ENCODE measurements at places on chromosomes 7 and 10. TPM values are rescaled to one million over a fixed set of nuclear protein-coding genes. Genes with fewer than 3 reads are reported as not detected.

DNA sequence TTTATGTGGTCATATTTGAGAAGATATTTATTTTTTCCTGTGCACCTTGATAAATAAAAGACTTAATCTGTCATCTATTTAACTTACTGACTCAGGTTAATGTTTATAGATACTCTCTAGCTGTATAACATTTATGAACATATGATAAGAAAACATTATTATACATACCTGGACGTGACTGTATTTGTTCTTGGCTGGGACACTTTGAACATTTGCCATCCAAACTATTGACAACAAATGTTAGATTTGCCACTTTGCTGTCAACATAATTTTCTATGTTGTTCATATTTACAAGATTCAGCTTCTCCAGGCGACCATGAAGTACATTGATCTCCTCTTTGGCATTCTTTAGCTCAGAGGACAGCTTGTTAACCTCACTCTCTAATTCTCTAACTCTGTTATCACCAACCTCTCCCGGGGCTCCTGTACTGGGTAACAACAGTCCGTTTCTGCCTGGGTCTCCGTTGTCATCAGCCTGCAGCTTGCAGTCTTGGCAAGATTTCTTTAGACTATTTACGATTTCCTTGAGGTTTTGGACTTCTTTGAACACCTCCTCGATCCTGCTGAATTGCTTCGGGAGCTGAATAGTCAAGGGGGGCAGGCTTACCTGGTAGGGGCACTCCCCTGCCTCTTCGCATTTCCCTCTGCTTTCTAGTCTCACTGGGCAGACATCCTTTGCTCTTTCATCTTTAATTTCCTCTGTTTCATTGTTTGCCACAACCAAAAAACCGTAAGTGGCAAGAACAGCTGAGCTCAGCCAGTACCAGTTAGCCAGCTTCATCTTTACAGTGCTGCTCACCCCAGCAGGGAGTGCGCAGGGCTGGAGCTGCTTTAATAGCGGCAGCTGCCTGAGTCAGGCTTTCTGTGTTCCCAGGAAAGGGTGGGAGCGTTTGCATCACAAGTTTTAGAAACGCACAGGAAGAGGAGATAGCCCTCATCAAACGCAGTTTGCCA is at the start of gene FGL2:
TSS of gene FGL2 (minus strand) at position 807 of the 954 bp plus-strand sequence. CDS start at position 781, 26 bp downstream.
- no peaks in the 10 kb centered on the region for H3K27me3 ChIP-seq
- H3K36me3 ChIP-seq, result no peaks in the 10 kb centered on the region
- H3K27ac ChIP-seq, result no peak within 1 kb of the TSS
- H3K4me3 ChIP-seq, result peak within 1 kb of the TSS; percentile 6
- H3K4me1 ChIP-seq, result no peaks in the 10 kb centered on the region

DNA sequence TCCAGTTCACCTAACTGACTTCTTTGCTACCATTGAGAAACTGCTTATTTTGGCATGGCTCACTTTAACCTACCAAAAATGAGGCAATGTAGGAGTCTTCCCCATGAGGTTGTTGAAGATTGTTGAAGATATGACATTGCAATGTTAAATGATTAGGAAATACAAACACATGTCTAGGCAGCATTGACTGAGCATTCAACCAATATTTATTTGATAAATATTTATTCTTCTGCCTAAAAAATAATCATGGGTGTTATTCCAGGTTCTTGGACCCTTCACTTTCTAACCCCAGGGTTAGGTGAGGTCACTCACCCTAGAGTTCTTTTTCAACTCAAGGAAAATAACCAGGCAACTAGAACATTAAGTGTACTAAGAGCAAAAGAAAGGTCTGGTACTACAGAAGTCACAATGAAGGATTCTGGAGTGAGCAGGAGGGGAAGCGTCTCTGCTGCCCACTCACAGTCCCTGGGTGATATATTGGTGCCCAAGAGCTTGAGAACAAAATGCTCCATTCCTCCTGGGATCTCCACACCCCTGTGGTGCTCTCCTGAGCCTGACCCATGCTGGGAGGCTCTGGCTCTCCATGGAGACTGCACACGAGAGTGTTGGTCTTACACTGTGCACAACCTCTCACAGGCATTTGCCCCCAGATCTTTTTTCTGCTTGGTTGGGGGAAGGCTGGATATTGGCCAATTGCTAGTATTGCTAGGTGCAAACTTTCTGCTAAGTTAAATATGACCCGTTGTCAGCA is 123.4 kb downstream of the SPAG6 start:
- no peak overlapping the region for H3K27ac ChIP-seq
- H3K36me3 ChIP-seq, result no peaks in the 10 kb centered on the region
- peaks cover 55% of the 10 kb centered on the region for H3K27me3 ChIP-seq
- no peak overlapping the region for H3K4me3 ChIP-seq
- DNase-seq, result no peak

The CNPY4 gene
- 16.8 TPM for total RNA-seq

DNA sequence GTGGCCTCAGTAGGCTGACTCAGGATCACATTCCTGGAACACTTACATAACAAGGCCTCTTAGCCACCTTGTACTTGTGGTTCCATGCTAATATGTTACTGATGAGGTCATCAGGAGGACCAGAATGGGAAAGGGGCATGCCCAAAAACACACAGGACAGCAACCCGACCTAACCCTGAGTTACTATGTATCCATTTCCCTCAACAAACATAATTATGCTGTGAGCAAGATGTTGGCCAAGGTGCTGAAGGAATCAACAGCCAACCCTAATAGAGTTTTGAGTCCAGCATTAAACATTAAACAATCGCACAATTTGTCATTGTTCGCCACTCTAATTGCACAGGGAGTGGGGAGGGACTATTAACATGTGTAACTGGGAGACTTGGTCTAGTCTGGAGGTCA is 129.4 kb downstream of the PLPP4 start:
- DNase-seq, result no peak
- H3K36me3 ChIP-seq, result no peaks in the 10 kb centered on the region
- no peak overlapping the region for H3K27ac ChIP-seq
- no peaks in the 10 kb centered on the region for H3K4me1 ChIP-seq
- no peak overlapping the region for H3K4me3 ChIP-seq

The PHKG1 gene
- total RNA-seq, result 0.21 TPM

- no peaks in the 10 kb centered on the region for H3K27me3 ChIP-seq
- no peaks in the 10 kb centered on the region for H3K36me3 ChIP-seq
- H3K4me1 ChIP-seq, result no peaks in the 10 kb centered on the region
- DNase-seq, result no peak
- no peak overlapping the region for H3K4me3 ChIP-seq
Observed at GRCh38 chr10:120691625-120692024, 159.5 kb upstream of the WDR11 start.

The CHAT gene
- total RNA-seq, result not detected

DNA sequence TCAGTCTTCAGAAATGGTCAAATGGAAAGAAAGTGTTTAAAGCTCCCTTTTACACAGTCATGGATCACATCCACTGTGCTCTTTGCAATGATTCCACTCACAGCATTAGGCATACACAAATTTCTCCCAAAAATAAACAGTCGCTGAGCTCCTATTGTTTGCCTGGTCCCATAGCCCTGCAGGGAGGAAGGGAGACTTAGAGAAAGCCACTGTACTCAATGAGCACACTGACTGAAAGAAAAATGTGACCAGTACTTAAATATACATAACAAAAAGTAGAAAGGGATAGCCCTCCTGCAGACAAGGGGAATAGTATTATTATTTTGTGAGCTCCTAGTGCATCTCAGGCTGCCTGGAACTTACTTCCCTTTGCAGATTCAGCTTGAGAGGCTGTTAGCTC is 853.2 kb downstream of the GRID1 start:
- H3K27ac ChIP-seq, result no peak overlapping the region
- no peak overlapping the region for H3K4me3 ChIP-seq
- no peaks in the 10 kb centered on the region for H3K36me3 ChIP-seq
- no peak for DNase-seq
- no peaks in the 10 kb centered on the region for H3K4me1 ChIP-seq
- H3K27me3 ChIP-seq, result no peaks in the 10 kb centered on the region

GRCh38 chr7:82323806-82324205 is 119.8 kb downstream of the CACNA2D1 start:
- no peak overlapping the region for H3K4me3 ChIP-seq
- no peak overlapping the region for H3K27ac ChIP-seq
- H3K36me3 ChIP-seq, result no peaks in the 10 kb centered on the region
- no peaks in the 10 kb centered on the region for H3K27me3 ChIP-seq
- peaks cover 14% of the 10 kb centered on the region for H3K4me1 ChIP-seq

DNA sequence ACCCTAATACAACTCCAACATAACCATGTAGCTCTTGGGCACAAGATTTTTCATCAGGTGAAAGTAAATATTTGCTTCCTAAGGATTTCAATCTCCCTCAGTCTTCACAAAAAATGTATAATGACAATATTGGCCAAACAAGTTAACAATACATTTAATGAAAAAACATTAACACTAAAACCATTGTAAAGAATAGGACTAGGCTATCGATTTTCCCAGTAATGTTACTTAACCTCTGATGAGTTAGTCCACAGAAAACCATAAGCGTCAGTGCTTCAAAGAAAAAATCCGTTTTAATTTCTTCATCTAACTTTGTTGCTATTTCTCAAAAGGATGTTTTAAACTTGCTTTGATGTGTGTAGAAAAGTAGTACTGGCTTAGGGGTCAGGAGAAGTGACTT is 1.2 kb downstream of the ZNF33B start:
- no peak overlapping the region for H3K27ac ChIP-seq
- H3K27me3 ChIP-seq, result no peaks in the 10 kb centered on the region
- peaks cover 4% of the 10 kb centered on the region for H3K36me3 ChIP-seq
- H3K4me1 ChIP-seq, result no peaks in the 10 kb centered on the region
- no peak for DNase-seq

- no peak overlapping the region for H3K27ac ChIP-seq
- H3K27me3 ChIP-seq, result no peaks in the 10 kb centered on the region
- DNase-seq, result no peak
- no peak overlapping the region for H3K4me3 ChIP-seq
Observed at GRCh38 chr7:72042855-72043254, 369.3 kb downstream of the CALN1 start.
